ENCODE measurements at places on chromosomes 3 and 15.

GRCh38 chr15:65806397-65806796 lies 14.3 kb upstream of the DENND4A start:
- DNase-seq = peak; percentile 64

DNA sequence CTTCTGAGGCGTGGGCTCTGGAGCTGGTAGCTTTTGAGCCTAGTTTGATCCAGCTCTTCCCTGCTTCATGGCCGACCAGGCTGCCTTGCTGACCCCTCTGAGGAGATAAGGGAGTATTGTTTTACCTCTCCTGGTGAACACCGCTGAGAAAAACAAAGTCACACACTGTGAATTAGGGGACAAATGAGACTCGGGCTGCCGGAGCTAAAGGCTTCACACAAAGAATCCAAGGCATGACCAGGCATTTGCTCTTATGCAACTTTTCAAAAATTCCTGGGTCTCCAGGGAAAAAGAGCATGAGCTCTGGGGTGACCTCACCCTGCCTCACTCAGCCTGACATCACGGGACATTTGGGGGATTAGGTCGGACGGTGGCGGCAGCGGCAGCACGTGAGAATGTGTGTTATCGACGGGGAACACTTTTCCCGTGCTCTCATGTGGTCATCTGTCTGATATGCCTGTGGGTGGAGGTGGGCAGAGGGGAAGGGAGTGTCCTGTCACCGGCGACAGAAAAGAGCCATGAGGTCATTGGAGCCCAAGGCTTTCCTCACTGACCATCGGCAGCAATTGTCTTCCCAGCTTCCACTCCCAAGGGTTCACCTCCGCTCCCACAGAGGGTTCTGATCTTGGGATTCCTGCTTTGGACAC lies 61.0 kb downstream of the TMEM44 start:
- peak; percentile 27 for DNase-seq

DNA sequence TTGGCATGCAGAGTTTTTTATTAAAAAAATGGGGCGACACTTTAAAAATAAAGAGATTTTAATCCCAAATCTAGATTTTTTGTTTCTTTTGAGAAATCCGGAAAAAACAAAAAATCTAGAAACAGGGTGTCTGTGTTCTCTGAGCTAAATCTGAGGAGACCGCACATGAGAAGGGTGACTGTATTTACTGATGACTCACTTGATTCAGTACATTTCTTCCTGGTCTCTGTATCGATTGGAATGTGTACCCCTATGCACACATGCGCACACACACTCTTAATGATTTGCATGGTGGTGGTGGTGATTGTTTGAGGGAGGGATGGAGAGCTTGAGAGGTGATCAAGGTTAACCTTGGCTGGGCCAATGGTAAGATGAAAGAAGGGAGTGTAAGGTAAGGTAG lies 443.1 kb upstream of the THRB start:
- no peak for DNase-seq

GRCh38 chr3:52004906-52005395 lies 9.3 kb upstream of the RPL29 start:
- no peak for DNase-seq

DNA sequence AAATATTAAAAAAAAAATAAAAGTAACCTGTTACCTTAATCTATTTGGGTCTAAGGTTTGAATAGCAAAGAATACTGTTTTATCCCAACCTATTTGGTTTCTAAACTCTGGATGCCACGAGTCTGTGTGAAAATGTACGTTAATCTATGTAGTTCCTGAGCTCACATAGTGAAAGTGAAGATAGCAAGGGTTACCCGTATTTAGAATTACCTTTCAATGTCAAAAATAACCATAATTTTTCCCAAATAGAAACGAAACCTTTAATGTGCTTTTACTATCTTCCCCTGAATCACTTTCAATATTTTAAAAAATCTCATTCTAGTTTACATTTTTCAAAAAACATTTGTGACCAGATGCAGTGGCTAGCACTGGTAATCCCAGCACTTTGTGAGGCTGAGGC lies 5.8 kb upstream of the USP50 start:
- no peak for DNase-seq

DNA sequence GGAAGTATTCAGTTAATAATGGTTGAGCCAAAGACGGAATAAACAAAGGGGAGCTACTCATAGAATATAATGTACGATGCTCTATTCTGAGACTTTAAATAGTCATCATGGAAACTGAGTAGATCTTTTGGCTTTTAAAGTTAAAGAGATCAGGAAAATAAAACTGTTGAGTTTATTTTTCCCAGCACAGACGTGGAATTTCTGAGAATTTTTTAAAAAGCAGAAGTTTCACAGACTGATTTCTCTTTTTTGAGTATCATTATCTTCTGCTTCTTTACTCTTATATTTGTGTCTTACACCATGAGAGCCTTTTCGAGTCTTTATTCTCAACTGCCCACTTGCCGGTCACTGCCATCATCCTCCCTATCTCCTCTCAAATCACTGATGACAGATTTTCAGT lies 13.2 kb downstream of the P2RY14 start:
- DNase-seq = no peak

DNA sequence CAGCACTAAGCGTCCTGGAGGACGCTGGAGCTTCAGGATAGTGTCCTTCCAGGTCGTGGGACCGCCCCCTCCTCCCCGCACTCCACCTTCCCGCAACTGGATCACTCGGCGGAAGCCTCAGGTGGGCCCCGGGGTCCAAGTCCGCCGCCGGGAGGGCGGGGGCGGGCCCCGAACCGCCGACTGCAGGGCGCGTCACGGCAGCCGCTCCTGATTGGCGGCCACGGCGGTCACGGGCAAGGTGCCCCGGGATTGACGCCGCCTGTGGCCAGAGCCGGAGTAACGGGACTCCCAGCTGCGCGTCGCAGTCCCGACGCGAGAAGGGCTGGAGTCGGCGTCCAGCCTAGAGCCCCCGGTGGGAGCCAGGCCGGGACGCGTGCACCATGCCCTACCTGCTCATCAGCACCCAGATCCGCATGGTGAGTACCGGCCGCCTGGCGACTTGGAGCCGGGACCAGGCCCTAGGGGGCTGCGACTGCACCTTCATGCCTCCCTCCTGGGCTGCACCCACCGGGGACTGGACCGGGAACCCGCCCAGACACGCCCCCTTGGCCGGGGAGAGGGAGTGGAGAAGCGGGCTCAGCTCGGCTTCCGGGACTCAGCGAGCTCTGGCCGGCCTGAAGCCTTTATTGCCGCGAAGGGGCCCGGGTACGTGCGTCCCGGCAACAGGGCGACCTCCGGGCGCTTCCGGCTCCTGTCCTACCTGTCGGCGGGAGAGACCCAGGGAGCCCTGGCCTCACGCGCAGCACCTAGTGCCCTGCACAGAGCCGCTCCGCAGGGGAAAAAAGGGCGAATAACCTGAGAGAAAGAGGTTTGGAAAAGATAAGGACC lies at the start of gene GCHFR:
TSS of gene GCHFR (plus strand) at position 268 of the 828 bp plus-strand sequence. CDS start at position 381, 113 bp downstream.
- peak; percentile 76 for DNase-seq

DNA sequence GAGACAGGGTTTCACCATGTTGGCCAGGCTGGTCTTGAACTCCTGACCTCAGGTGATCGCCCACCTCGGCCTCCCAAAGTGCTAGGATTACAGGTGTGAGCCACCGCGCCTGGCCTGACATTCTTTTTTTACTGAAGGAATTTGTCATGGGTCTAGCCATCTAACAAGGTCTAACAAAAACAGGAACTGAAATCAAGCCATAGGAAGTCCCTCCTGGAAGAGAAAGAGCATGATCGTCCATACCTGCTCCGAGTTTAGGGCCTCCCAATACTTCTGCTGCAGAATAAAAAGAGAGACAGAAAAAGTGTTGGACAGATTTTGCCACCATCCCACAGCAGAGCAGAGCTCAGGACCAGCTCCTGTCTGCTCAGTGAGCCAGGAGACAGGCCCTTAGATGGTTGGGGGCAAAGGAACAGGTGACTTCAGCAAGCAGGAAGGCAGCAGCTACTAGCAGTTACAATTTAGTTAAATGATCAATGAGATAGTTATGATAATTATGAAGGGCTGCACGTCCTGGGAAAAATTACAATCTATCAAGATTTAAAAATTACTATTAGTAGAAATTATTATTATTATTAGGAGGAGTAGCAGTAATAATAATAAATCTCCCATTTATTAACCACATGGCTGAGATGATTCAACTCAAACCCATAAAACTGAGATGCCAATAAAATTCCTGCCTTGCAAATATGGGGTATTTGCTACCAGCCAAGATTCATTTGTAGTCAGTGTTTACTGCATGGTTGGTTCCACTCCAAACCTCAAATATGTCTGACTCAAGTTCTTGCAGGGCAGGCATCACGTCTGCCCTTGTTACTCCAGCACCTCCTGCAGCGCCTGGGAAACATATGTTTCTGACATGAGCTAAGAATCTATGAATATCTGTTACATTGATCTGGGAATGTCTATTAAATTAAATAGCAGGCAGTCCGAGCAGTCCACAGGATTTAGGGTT lies 40.1 kb downstream of the TMEM44 start:
- DNase-seq = no peak

GRCh38 chr3:30083315-30083714 lies 523.1 kb upstream of the TGFBR2 start:
- DNase-seq = no peak

DNA sequence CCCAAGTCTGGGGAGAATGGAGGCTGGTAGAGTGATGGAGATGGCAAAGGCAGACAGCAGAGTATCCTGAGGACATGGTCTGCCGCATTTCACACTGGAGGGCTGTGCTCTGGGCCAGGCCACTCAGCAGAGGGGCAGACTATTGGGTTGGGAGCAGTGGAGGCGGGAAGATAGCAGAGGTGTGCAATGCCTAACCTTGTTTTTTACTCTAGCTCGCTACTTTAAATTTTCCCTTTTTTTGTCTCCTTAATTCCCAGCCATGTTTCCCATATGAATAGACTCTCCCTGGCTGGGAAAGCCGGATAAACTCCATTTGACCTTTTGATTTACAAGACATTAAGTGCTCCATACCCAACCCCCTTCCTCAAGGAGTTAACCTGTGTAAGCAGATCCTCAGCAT lies 33.5 kb upstream of the ST6GAL1 start:
- DNase-seq = no peak

GRCh38 chr15:96320703-96321638 lies 9.5 kb upstream of the NR2F2 start:
- no peak for DNase-seq

DNA sequence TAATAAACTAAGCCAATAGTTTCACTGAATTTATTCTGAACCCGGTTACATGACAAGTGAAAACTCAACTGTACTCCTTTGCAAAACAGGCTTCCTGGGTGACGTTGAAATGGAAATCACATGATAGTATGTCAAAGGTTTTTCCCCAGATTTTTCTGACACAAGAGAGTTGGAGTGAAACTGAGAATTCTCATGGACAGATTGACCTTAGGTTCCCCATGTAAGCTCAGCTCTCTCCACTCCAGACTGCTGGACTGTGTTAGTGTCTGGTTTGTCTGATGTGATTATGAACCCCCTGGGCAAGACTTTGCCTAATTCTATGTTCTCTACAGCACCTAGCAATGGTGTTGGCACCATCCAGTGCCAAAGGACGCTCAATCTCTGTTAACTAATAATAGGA lies 219.7 kb upstream of the COL8A1 start:
- DNase-seq = no peak

DNA sequence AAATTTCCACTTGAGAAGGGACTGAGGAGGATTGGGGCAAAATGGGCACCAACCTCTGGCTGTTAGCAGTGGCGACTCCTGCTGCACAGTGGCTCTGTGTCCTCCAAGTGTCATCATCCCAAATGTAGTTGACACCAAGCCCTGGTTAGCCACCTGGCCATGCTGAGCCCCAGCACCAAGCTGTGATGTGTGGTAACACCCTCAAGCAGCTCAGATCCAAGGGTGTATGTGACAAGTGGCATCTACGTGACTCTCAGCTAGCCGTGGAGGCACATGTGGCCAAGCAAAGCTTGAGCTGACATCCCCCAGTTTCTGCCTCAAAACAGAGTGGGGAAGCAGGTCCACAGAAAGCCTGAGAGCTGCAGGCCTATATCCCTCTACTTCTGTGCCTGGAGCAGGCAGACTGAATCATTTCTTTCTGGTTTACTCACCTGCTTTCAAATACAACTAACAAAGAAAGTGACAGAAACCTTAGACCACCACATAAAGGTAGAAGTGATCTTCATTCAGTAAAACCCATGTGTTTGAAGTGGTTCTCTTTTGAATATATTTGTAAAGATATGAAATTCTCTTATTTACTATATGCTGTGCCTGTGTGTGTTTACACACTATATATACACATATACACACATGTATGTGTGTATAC lies 40.0 kb downstream of the FOXP1 start:
- DNase-seq = no peak

DNA sequence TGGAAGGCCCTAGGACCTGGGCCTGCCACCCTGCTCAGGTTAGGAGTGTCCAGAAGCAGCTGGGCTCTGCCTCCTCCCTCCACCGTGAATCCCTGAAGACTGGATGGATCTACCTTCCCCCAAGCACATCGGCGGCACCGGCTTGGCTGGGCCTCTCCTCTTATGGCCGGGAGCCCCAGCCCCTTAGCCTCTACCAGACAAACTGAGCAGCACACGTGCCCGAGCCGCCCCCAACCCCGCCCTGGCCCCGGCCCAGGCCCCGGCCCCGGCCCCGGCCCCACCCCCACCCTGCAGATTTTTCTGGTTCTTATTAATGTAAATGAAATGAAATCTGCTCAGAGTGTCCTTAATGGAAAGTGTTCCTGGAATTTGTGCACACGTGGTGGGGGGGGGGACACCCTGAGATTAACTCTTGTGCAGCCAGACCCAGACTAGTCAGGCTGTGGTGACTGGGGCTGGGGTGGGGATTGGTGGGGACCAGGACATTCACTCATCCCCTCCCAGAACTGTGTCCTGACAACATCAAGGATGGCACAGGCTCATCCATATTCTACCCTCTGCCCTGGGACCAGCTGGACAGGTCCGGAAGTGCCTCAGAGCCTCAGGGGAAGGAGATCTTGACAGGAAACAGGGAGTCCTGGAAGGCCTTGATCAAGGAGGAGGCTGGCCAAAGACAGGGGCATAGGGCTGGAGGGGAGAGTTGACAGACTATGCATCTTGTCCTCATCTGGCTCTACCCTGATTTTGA lies 30.9 kb upstream of the SEMA3F start:
- no peak for DNase-seq

DNA sequence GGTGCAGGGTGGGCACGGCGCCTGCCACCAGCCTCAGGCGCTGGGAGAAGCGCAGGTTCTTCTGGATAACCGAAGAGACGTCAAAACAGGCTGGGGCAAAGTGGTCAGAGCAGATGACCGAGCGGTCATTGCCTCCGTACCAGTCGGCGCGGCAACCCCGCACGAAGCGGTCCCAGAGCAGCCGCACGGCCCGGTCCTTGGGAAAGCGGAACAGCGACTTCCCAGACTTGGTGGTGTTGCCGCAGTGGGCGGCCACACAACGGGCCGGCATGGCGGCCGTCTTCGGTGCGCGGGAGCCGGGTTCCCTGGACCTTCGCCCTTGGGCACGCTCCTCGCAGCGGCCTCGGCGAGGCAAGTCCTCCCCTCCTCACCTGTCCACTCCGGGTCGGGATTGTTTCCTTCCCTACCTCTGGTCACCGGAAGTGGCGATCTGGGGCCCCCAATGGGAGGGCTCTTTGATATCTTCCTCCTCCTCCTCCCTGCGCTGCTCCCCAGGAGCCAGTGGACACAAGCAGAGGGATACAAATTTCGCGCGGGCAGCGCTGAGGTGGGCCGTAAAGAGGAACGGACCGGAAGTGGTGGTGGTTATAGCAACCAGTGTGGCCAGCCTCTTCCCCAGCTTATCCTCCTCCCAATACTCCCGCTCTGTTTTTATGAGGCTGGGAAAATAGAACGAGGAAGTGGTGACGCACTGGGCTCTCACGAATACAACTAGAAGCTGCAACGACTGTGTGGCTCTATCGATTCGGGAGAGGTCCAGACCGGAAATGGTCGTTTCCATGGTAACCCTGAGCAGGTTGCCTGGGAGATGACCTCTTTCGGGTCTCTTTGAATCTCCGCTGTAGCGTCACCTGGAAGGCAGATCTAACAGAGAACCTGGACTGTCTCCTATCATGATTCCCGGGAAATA lies at the start of the genes LRRC49 and THAP10:
TSS of gene LRRC49 (plus strand) at position 825 of the 910 bp plus-strand sequence. CDS start at position 894, 69 bp downstream.
TSS of gene THAP10 (minus strand) at position 432 of the 910 bp plus-strand sequence. CDS start at position 271, 161 bp downstream.
- DNase-seq = peak; percentile 41

- no peak for DNase-seq
These were observed 28.1 kb upstream of the CCR2 start for GRCh38 chr3:46325645-46326300.

All from hematopoietic multipotent progenitor cell treated with erythropoietin and hydrocortisone succinate and interleukin-3 and kit ligand, for 17 days (in vitro differentiated cells).